Activated CD8-positive, alpha-beta memory T cell treated with anti-CD3 and anti-CD28 coated beads, Interleukin-2, amount 10 ng/mL, durations not matched to agents 7 days and 5 days (primary cell): ENCODE measurements at places on chromosomes 11 and 22. TPM values are rescaled to one million over a fixed set of nuclear protein-coding genes. Genes with fewer than 3 reads are reported as not detected.

DNA sequence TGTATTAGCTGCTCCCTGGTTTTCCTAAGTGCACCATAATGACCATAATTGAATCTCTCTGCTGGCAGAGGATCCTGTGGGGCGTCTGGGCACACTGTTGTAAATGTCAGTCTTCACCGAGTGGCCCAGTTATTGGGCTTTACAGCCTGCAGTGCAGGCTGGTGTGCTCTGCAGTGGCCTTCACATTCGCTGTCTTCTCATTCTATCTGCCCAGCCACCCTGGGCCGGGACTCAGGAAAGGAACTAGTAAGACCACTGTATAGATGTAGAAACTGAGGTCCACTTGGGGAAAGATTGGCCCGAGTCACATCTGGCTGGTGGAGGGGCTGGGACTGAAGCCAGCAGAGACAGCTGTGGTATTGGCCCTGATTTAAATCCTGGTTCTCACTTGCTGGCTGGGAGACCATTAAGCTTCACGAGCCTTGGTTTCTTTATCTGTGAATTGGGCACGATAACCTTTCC is 49.3 kb downstream of the TSPAN18 start:
- H3K4me1 ChIP-seq = no peaks in the 10 kb centered on the region
- H3K27ac ChIP-seq = no peak overlapping the region
- H3K27me3 ChIP-seq = peaks cover 11% of the 10 kb centered on the region
- H3K4me3 ChIP-seq = no peak overlapping the region

DNA sequence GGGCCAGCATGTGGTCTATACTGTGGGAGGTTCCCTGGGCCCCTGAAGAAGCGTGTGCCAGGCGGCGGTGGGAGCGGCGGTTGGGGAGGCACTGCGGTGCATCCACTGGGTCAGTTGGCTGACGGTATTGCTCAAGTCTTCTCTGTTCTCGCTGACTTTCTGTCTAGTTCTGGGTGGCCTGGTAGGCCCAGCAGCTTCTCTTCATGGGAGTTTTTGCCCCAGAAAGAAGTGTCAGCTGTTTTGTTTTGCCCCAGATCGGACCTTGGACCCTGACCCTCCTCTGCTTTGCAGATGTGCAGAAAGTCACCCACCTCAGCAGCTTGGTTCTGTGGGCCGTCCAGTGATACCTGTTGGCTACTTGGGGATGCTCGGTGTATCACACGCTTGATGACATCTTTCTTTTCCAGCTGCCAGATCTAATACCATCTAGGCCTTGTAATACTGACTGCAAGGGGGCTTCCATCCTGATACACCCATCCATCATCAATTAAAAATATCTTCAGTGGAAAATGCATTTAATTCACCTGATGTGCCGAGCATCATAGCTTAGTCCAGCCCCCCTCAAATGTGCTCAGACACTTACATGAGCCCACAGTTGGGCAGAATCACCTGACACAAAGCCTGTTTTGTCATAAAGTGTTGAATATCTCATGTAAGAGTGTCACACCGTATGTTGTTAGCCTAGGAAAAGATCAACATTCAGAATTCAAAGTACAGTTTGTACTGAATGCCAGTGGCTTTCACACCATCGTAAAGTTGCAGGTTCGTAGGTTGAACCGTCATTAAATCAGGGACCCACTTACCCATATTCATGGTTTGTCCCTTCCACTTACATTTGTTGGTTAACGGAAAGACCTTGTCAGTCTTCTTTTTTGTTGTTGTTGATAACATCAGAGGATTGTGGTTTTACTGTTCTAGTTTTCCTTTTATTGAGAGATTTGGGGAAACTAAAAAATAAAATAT is 13.9 kb downstream of the ZBED4 start:
- H3K4me1 ChIP-seq = peaks cover 70% of the 10 kb centered on the region
- peak overlapping the region; percentile 73 for H3K27ac ChIP-seq
- H3K27me3 ChIP-seq = no peaks in the 10 kb centered on the region
- no peak overlapping the region for H3K4me3 ChIP-seq
- peaks cover 68% of the 10 kb centered on the region for H3K36me3 ChIP-seq

- peak; percentile 28 for DNase-seq
- peaks cover 5% of the 10 kb centered on the region for H3K36me3 ChIP-seq
- H3K4me1 ChIP-seq = peaks cover 19% of the 10 kb centered on the region
- H3K27ac ChIP-seq = no peak overlapping the region
- peaks cover 29% of the 10 kb centered on the region for H3K27me3 ChIP-seq
These were observed 1340.9 kb downstream of the TBC1D22A start for GRCh38 chr22:48103126-48103875.

GRCh38 chr11:122158171-122158570 is 42.2 kb upstream of the BLID start:
- H3K27ac ChIP-seq = no peak overlapping the region
- H3K27me3 ChIP-seq = peaks cover 4% of the 10 kb centered on the region
- DNase-seq = no peak
- H3K4me3 ChIP-seq = no peak overlapping the region
- no peaks in the 10 kb centered on the region for H3K36me3 ChIP-seq
- peaks cover 5% of the 10 kb centered on the region for H3K4me1 ChIP-seq

DNA sequence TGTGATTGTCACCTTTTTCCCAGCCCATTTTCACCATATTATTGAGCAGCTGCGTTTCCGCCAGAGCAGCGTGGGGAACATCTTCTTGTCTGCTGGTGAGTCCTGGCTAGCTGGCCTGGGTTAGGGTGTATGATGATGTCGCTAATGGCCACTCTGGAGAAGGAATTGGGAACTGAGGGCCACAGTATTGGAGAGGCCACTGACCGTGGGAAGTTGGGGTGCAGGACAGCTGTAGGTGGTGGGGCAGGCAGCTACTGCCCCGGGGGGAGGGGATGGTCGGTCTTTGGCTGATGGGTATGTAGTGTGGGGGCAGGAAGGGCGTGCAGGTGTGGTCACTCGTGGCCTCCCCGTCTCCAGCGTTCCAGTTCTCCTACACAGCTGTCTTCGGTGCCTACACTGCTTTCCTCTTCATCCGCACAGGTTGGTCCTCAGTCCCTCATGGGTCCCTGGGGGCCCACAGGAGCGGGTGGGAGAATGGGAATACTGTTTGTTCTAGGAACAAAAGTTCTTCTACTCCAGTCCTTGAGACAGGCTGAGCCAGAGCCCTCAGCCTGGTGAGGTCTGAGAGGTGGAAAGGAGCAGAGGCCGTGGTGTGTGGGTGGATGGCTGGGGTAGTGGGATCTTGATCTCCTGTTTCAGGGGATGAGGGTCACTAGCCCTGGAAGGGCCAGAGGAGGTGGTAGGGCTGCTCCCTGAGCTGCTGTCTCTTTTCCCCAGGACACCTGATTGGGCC is 2.1 kb downstream of the RCE1 start:
- no peak overlapping the region for H3K4me3 ChIP-seq
- no peaks in the 10 kb centered on the region for H3K27me3 ChIP-seq
- no peak overlapping the region for H3K27ac ChIP-seq
- peaks cover 35% of the 10 kb centered on the region for H3K4me1 ChIP-seq
- H3K36me3 ChIP-seq = peaks cover 13% of the 10 kb centered on the region

- H3K4me1 ChIP-seq = peaks cover 18% of the 10 kb centered on the region
- no peaks in the 10 kb centered on the region for H3K27me3 ChIP-seq
- peak; percentile 86 for DNase-seq
- H3K27ac ChIP-seq = peak overlapping the region; percentile 83
- H3K36me3 ChIP-seq = peaks cover 8% of the 10 kb centered on the region
These were observed 51.1 kb upstream of the EED start for GRCh38 chr11:86193297-86194095.

DNA sequence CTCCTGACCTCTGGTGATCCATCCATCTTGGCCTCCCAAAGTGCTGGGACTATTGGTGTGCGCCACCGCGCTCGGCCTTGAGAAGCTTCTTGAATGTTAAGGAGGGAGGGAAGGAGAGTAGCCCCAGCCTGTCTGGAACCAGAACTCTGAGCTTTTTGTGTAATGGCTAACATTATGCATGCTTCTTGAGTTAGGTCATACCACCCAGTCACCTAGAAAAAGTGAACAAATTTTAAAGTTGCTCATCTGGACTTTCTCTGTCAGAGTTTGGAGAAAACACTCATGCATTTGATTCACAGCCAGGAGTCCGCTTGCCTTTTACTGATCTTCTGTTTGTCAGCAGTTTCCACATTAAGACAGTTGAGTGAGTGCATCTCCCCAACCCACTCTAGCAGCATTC is 82.1 kb downstream of the PPP6R3 start:
- H3K4me1 ChIP-seq = peaks cover 37% of the 10 kb centered on the region
- peaks cover 57% of the 10 kb centered on the region for H3K36me3 ChIP-seq
- DNase-seq = no peak
- H3K27me3 ChIP-seq = no peaks in the 10 kb centered on the region

DNA sequence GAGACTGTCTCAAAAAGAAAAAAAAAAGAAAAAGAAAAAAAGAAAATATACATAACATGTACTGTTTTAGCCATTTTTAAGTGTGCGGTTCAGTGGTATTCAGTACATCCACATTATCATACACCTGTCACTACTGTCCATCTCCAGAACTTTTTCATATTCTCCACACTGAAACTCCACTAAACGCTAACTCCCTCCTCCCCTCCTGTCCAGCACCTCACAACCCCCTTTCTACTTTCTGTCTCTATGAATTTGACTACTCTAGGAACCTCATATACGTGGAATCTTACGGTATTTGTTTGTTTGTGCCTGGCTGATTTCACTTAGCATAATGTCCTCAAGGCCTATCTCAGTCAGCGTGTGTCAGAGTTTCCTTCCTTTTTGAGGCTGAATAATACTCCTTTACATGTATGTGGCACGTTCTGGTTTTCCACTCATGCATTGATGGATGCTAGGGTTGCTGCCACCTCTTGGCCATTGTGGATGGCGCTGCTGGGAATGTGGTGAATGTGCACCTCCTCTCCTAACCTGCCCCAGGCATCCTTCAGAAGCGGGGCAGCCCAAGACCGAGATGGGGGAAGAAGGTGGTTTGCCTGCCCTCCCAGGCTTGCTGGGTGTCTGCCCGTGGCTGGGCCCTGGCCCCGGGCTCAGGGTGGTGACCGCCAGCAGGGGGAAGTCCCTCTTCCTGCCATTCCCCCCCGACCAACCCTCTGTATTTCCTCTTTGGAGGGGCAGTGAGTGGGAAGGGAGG is 60.5 kb downstream of the BCR start:
- peaks cover 63% of the 10 kb centered on the region for H3K4me1 ChIP-seq
- DNase-seq = no peak
- H3K27ac ChIP-seq = no peak overlapping the region

DNA sequence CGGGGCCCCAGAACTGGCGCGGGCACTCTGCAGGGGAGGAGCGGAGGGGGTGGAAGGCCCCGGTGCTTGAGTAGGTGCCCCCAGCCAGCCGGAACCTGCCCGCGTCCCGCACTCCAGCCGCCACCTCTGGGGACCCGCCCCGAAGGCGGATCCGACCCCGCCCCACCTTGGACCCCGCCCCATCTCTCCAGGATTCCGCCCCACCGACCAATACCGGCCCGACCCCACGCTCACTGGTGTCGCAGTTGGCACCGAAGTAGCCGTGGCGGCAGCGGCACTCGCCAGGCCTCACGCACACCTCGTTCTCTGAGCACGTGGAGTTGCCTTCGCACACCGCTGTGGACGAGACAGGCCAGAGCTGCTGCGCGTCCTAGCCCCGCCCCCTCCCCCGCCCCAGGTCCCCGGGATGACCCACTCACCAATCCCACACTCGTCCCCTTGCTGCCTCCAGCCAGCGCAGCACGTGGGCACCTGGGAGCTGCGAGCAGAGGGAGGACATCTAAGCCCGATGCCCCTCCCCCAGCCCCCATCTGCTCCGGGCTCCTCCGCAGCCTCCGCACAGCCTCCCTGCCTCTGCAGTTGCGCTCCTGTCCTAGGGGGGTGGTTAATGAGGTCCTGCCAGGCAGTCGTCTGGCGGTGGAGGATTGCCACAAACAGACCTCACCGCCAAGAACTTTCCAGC is 6.0 kb downstream of the SCARF2 start:
- H3K4me1 ChIP-seq = peaks cover 21% of the 10 kb centered on the region
- DNase-seq = no peak
- H3K36me3 ChIP-seq = no peaks in the 10 kb centered on the region
- H3K4me3 ChIP-seq = no peak overlapping the region
- no peak overlapping the region for H3K27ac ChIP-seq

DNA sequence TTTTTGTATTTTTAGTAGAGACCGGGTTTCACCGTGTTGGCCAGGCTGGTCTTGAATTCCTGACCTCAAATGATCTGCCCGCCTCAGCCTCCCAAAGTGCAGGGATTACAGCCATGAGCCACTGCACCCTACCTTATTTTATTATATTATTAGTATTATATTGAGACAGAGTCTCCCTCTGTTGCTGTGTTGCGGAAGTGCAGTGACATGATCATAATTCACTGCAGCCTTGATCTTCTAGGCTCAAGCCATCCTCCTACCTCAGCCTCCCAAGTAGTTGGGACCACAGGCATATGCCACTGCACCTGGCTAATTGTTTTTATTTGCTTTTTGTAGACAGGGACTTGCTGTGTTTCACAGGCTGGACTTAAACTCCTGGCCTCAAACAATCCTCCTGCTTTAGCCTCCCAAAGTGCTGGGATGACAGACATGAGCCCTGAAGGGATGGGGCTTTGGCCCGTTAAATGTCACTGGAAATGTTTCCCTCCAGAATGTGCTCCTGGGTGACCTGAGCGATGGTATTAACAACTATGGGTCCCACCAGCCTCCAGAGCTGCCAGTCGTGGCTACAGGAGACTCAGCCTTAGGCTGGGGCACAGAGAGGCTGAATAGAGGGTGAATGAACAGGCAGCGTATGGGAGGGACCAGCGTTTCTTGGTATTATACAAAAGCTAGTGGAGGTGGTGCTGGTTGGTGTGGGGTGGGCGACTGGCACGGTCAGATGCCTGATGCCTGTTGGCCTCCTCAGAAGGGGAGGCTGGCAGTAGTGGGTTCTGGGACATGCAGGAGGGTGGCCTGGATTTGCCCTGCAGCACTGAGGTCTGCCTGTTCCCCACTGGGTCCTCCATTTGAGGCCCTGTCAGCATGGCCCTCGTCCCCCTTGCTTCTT is 7.3 kb downstream of the TANGO2 start:
- no peak overlapping the region for H3K4me3 ChIP-seq
- DNase-seq = no peak
- H3K4me1 ChIP-seq = peaks cover 21% of the 10 kb centered on the region
- H3K27me3 ChIP-seq = no peaks in the 10 kb centered on the region

- no peaks in the 10 kb centered on the region for H3K36me3 ChIP-seq
- H3K27ac ChIP-seq = peak overlapping the region; percentile 92
- H3K4me1 ChIP-seq = peaks cover 30% of the 10 kb centered on the region
- peak; percentile 77 for DNase-seq
- H3K27me3 ChIP-seq = peaks cover under 1% of the 10 kb centered on the region
These were observed 678 bp upstream of the INPPL1 start for GRCh38 chr11:72223615-72224563.

- no peak for DNase-seq
- H3K4me1 ChIP-seq = no peaks in the 10 kb centered on the region
- peaks cover 10% of the 10 kb centered on the region for H3K27me3 ChIP-seq
- no peaks in the 10 kb centered on the region for H3K36me3 ChIP-seq
These were observed 66.2 kb downstream of the EFCAB6 start for GRCh38 chr22:43745783-43746356.

Gene CCDC15
- 9.4 TPM for total RNA-seq

Gene TUBA8
- 1.7 TPM for total RNA-seq

Gene SLC22A8
- not detected for total RNA-seq

Gene F2
- total RNA-seq = not detected

Gene GAL3ST1
- total RNA-seq = not detected

Gene NLRP6
- 6.9 TPM for total RNA-seq

Gene C22orf42
- total RNA-seq = not detected
